ENCODE measurements at places on chromosomes 11 and 22.

DNA sequence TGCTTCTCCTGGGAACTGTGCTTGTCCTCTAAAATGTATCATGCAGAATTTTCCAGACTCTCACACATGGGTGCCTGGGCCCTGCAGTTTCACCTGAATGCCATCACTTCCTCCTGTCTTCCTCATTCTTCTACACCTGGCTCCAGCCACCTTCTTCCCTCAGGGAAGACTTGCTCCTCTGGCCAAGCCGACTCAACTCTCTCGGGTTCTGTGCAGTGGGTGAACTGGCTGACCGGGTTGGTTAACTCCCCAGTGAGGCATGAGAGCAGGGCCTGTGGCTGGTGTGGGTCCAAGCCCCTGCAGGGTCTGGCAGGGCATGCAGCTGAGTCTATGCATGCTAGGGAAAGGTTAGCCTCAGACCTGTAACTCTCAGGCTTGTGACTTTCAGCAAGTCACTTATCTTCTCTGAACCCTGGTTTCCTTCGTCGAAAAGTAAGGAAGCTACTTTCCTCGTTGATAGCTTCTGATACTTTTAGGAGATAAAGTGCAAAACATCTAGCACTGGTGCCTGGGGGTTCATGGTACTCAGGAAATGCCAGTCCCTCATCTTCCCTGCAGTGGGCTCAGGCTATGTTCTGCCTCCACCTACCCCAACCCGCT lies 11.9 kb downstream of the CD82 start:
- no peak for DNase-seq

- peak; percentile 63 for DNase-seq
These were observed 45.1 kb downstream of the AHNAK start for GRCh38 chr11:62501432-62501891.

DNA sequence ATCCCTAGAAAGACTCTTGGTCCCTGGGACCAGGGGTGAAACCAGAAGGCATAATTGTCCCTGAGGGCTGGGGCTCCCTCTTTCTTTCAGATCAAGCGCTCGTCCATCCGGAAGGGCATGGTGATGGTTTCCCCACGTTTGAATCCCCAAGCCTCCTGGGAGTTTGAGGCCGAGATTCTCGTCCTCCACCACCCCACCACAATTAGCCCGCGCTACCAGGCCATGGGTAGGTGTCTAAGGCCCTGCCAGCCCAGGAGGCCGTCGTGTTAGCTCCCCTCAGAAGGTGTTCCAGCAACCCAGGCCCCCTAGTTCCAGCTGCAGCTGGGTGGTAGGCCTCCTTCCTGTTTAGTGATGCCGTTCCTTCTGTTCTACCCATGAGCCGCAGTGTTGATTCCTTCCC lies 21.4 kb downstream of the GTPBP1 start:
- no peak for DNase-seq

GRCh38 chr11:121563900-121564822 lies 111.4 kb upstream of the SORL1-AS1 start:
- no peak for DNase-seq

- DNase-seq: no peak
These were observed 12.9 kb downstream of the CHEK1 start for GRCh38 chr11:125637840-125638239.

- no peak for DNase-seq
These were observed 3.2 kb downstream of the TAF1D start for GRCh38 chr11:93737904-93738612.

- DNase-seq: no peak
These were observed 264.0 kb upstream of the CCDC90B start for GRCh38 chr11:83549984-83550667.

DNA sequence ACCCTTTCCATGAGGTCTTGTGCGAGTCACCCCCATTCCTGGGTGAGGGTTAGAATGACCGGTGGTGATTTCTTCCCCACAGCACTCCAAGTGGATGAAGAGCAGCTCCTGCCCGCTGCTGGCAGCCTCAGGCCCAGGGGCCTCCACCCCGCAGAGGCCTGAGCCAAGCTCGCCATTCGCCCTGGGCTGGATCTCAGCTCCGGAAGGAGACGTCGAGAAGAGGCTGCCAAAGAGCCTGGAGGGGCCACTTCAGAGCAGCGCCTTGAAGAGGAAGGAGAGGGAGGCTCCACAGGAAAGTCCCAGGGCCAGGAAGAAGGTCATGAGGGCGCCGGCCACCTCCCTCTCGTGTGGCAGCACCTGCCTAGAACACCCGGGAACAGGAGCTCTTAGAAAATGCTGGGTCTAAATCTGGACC lies 8.4 kb downstream of the SLC29A2 start:
- no peak for DNase-seq

DNA sequence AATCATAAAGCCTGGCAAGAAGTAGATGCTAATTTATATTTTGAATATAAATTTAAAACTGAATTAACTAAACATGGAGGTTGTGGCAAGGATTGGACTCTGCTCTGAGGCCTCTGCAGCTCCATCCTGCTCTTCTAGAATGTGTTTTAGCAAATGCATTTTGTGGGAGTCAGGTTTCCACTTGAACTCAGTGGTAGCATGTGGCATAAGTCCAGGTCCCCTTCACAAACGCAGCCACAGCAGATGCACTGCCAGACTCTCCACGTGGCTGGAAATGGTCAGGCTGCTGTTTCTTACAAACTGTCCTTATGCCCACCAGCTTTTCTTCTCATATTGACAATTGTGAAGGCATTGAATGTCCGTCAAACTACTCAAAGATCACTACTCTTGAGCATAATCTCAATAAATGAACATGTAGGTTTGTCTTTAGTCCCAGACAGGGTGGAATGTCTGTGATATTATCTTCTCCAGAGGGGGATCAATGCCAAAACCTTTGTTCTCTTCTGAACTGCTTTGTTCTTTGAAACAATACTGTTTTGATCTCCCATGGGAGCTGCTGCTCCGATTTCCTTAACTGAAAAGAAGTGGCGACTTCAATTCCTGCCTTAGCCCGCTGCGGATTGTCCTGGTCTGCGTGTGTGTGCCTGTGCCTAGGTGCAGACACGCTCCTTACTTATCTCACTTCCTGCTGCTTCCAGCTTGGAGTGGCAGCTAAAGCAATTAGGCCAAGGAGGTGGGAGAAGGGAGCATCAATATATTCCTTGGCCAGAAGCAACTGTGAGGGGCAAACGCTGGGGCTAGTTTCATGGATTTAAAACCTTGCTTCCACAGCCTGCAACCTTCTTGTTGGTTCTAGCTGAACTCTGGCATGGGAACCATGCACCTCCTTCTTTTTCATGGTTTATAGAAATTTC lies 24.2 kb downstream of the EIF4G2 start:
- peak; percentile 8 for DNase-seq

- DNase-seq: no peak
These were observed 6.2 kb downstream of the AMOTL1 start for GRCh38 chr11:94774345-94774744.

GRCh38 chr11:26418386-26418912 lies 86.5 kb downstream of the ANO3 start:
- DNase-seq: no peak

DNA sequence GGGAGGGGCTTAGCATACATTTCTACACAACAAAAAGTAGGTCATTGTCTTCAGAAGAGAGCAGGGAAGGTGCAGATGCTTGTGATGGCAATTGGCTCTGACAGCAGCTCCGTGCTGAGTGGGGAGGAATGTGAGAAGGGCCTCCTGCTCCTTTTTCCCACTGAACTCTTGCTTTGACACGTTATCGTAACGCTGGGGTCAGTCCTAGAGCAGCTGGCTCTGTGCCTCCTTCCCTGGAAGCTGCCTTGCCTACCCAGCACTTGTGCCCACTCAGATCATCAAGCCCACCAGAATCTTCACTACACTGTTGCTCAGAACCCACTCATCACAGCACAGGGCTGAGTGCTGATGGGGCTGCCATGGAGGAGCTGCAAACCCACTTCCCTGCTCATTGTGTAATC lies 14.9 kb upstream of the NAV2 start:
- DNase-seq: no peak

DNA sequence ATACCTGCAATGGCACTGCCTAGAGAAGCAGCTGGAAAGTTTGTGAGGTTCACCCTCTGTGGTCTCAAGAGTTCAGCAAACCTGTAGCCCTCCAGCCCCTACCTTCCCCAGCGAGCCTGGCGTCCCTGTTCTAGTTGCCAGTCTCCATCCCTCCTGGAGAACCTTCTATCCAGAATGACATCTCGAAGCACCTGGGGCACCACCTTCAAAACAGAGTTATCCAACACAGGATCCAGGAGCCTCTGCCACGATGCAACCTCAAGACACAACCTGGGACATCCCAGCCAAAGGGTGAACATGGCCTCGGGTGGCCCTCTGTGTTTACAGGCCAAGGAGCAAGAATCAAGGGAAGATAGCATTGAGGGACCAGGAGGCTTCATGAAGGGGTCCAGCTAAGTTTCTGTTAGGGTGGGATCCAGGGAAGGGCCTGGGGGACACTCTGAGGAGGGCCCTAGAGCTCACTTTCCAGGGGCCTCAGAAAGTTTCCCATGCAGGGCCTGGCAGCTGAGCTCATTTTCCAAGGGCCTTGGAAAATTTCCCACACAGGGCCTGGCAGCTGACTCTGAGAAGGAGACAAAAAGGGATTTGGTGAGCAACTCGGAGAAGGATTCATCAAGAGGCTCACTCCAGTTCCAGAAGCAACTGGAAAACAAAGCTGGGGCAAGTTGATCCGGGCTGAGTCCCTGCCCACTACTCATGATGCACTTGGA lies 36.9 kb upstream of the SYT13 start:
- DNase-seq: no peak

DNA sequence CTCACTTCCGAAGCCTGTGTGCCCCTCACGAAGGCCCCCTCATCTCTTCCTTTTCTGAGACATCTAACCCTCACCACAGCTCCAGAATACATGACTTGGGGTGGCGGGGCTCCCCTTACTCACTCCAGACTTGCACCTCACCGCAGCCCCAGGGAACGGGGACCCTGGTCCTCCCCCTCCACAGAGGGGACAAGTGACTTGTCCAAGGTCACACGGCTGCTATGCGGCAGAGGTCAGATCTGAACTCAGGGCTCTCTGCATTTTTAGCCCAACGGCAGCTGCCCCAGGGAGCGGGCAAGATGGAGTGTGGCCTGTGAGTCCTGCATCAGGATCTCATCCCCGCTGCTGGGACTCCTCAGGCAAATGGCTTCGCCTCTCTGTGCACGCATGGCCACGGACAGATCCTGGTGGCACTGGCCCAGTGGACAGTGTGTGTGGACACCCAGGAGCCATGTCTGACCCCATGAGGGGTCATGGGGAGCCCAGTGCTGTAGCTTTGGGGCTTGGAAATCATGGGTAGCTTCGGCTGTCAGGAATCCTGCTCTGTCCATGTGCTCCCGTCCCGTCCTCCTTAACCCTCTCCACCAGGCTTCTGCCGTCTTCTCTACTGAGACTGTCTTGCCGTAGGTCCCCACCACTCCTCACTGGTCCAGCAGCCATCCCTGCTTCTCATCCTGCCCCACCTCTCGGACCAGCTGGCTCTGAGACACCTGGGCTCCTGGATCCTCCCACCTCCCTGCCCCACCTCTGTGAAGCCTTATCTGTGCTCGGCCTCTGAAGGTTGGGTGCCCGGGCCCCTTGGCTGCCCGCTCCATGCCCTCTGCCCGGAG lies 48.0 kb upstream of the CARS1 start:
- DNase-seq: no peak

GRCh38 chr11:105193260-105193659 lies 53.7 kb upstream of the CARD18 start:
- DNase-seq: no peak

- DNase-seq: no peak
These were observed 226.3 kb downstream of the DSCAML1 start for GRCh38 chr11:117570701-117571100.

GRCh38 chr11:120203626-120204025 lies 7.2 kb upstream of the OAF start:
- no peak for DNase-seq

DNA sequence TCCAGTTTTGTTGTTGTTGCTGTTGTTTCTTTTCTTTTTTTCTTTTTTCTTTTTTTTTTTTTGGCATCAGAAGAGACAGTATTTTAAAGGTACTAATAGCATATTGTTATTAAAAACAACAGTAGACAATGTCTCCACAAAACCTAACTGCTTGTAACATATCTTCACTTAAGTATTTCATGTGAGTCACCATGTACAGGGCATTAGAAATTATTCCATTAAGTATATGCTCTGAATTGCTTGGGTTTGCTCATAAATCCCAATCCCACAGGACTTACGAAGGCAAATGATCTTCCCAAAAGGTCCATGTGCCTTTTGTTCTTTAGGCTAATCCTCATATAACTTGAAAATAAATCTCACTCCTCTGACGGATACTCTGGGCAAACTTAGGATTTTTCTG lies 35.9 kb downstream of the MAP6 start:
- no peak for DNase-seq

DNA sequence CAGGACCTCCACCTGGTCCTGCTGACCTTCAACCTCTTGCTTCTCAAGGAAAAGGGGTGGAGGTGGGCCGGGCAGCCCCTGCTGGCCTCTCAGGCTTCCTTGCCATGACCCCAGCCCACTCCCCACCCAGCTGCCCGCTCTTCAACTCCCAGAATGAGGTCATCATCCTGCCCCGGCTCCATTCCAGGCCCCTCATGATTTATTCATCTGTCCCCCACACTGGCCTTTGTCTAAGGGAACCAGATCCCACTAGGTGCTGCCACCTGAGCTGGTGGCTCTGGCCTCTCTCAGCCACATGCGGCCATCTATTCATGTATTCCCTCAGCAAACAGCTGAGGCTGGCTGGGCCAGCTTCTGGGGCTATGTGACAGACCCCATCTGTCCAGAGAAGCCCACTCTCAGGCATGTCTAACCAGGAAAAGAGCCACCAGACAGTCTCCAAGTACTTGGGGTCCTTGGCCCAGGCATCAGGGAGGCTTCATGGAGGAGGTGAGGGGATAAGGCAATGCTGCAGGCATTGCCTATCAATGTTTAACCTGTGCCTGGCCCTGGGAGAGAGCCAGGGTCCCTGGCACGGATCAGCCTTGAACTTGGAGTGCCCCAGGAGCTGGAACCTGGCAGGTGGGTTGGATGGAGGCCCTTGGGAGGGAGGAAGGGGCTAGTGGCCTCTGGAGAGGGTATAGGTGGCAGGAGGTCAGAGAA lies 2.2 kb upstream of the CABP2 start:
- no peak for DNase-seq

DNA sequence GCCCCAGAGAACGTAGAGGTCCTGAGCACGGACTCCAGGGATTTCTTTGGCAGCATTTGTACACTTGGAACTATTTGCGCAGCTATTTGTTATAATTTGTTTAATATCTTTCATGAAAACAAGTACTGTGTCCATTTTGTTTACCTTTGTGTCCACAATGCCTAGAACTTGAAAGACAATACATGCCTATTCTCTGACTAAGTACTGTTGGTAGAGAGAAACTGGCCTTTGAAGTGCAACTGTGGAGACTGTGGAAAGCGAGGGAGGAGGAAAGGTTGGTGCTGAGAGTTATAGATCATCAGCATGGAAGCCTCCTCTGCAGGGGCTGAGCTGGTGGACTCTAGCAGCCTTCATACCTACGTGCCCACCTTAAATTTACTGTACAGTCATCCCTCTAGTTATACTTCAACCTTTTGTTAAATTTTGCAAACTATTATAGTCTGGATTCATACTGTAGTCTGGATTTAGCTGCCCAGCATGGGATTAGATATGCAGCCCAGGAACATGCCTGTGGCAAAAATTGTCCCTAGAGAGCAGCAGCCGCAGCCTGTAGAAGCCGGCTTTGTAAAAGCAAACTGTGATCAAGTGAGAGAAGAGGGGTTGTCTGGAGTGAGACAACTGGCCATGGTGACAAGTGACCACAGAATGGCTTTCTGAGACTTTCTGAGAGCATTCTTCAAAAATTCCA lies 24.2 kb upstream of the YAP1 start:
- no peak for DNase-seq
